AG20443 (cell line): ENCODE measurements at places on chromosomes 12 and 14.
A peak's percentile ranks its signal among the peaks of the same experiment; 100 is the strongest.

- DNase-seq: no peak
These were observed 56.2 kb downstream of the NTF3 start for GRCh38 chr12:5487948-5488625.

DNA sequence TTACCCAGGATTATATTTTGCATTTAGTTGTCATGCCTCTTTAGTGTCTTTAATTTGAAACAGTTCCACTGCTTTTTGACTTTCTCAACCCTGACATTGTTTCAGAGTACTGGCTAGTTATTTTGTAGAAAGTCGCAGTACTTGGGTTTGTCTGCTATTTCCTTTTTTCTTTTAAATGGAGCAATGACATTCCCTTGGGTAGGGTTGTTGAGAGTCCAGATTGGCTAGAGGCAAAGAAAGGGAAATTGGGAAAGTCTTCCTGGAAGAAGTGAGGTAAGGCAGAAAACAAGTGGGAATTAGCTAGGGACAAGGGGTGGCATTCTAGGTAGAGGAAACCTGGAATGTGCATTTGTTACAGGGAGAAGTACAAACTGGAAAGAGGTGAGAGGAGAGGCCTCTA is 245.9 kb downstream of the EMP1 start:
- DNase-seq: no peak

DNA sequence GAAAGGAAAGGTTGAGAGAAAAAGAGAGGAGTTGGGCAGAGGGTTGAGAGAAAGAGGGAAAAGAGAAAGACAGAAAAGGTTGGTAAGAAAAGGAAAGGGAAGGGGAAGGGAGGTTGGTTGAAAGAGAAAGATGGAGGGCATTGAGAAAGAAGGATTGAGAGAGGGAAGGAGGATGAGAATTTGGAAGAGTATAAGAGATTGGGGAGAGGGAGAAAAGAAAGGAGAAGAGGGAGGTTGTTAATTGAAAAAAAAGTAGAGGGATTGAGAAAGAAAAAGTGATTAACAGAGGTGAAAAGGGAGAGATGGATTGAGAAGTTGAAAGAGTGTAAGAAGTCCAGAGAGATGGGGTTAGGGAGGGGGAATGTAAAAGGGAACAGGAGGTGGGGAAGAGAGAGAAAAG is 21.5 kb upstream of the ERGIC2 start:
- DNase-seq: no peak

- no peak for DNase-seq
These were observed 1.6 kb upstream of the CHD4 start for GRCh38 chr12:6608592-6609281.

DNA sequence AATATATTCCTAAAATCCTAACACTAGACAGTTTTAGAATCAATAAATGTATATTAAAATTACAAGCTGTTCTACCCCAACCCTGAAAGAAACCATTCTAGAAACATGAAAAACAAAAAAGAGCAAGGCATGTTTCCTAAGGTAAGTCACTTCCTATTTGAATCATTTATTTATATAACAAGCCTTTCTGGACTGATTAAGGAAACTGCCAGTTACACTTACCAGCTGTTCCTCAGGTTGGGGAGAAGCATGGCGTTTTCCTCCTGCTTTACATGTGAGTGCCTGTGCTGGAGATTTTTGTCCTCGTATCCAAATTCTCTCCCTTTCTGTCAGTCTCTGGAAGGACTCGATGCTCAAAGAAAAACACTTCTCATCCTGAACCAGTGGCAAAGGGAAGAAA is 183.3 kb downstream of the EFCAB11 start:
- DNase-seq: no peak

- DNase-seq: no peak
These were observed 6.8 kb downstream of the PTPN6 start for GRCh38 chr12:6957741-6958608.

- DNase-seq: peak; percentile 47
These were observed 14.7 kb downstream of the GPR68 start for GRCh38 chr14:91229743-91230200.

DNA sequence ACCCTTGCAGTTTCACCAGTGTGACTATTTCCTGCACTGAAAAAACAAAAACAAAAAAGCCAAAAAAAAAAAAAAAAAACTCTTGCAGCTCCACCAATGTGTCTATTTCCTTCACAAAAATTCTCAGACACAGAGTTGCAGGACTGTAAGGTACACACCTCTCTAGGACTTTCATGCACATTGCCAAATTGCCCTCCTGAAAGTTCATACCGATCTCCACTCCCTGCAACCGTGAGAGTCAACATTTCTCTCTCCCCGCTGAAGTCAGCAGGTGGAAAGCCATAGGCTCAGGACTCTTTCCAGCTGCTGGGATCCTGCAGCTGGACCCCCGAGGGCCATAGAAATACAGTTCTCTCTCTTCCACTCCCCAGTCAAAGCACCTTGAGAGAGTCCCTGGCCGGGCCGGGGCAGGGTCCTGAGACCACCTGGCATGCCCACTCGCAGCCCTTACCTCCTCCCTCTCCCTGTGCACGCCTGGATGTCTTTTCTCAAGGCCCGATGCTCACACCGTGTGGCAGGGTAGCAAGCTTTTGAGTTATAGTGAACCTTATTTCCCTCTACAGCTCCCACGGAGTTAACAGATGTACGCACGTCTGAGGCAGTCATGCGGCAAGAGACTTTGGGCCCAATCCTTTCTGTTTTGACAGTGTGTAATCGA is 23.6 kb downstream of the MMAB start:
- DNase-seq: no peak

- DNase-seq: no peak
These were observed 534.3 kb downstream of the SOX5 start for GRCh38 chr12:23415180-23415579.

DNA sequence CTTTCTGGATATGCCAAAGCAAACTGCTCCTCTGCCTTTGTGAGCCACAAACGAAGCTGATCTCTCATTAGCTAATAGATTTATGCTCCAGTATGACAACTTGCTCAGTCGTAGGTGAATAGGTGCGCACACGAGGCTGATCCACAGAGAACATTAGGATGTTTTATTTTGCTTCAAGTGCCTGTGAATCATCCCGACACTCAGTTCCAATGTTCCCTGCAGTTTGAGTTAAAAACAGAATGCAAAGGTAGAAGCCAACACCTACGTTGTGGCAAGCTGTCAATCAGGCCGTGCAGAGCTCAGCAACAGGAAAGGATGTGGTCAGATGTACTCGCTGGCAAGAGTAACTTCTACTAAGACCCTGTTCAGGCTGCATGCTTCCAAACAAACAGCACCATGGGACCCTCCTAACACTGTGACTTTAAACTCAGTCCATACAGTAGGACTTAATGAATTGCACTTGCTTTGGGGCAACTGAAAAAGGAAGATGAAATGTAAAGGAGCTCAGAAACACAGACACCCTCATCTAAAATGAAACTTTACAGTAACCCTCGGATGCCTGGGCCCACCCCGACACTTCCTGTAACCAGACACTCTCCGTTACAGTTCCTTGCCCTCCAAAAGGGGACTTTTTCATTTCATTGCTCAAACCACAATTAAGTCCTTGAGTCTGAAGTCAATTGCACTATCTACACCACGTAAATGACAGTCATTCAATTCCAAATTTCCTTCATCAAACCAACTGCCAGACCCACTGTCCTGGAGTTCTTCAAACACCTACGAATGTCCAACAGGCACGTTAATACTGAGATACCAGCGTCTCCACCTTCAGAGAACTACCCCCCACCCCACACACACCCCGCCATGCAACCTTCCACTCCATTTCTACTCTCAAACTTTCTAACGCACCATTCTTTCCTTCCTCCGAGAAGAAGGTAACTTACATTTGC is 1.6 kb downstream of the CCDC88C start:
- no peak for DNase-seq

DNA sequence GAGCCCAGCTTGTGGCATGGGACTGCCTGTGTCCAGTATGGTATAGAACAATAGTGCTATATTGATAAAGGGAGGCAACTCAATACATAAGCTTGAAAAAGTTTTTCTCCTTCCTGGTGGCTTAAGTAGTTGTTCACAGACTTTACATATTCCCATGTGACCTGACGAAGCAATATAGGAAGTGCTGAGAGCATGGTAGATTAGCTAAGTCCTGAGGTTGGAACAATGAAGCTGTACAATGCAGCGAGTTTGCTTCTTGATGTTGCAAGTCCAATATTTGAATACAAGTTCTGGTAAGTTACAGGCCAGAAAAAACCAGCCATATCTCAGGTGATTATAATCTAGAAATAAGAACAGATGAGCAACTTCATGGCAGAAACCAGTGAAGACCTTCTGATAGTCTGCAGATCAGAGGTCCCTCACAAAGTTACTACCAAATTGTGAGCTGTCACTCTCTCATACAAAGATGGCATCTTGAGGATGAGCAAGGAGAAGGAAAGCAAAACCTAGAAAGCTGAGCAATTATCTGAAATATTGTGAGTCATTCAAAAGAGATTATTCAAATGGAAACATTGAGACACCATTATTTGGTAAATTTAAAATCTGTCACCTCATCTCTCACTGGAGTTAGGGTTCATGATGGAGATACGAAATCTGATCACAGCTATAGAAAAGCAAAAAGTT is 72.9 kb upstream of the BTG1 start:
- no peak for DNase-seq

GRCh38 chr14:105947599-105947998 is 421.2 kb downstream of the TMEM121 start:
- no peak for DNase-seq

DNA sequence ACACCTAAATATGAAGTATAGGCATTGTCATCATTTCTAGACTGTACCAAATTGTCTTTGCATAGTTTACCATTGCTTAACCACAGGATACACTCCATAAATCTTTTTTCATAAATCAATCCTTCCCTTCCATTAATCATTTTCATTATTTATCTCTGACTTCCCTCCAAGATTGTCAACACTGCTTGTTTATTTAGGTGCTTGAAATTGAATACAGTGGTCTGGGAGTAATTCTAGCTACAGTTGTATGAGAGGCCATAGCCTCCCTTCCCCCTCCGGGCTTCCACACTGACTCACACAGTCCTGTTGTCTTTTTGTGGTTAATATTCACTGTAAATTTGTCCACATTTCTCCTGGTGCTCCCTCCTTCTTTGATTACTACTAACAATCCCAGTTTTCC is 114.2 kb upstream of the ARID2 start:
- DNase-seq: peak; percentile 65

- DNase-seq: no peak
These were observed 165.9 kb downstream of the ETV6 start for GRCh38 chr12:11815397-11815796.

GRCh38 chr14:56274556-56274955 is 156.3 kb downstream of the PELI2 start:
- peak; percentile 19 for DNase-seq

GRCh38 chr14:95291859-95292542 is 27.7 kb downstream of the CLMN start:
- no peak for DNase-seq

DNA sequence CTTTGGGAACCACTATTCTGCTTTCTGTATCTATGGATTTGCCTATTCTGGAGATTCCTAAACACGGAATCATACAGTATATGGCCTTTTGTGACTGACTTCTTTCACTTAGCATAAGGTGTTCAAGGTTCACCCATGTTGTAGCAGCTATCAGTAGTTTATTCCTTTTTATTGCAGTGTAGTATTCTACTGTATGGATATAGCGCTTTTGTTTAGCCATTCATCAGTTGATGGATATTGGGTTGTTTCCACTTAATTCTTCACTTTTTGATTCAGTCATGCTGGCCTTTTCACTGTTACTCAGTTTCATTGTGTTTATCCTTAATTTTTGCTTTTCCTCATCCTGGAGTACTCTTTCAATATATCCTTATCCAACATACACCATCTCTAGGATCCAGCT is 5.1 kb downstream of the PPP4R4 start:
- no peak for DNase-seq

DNA sequence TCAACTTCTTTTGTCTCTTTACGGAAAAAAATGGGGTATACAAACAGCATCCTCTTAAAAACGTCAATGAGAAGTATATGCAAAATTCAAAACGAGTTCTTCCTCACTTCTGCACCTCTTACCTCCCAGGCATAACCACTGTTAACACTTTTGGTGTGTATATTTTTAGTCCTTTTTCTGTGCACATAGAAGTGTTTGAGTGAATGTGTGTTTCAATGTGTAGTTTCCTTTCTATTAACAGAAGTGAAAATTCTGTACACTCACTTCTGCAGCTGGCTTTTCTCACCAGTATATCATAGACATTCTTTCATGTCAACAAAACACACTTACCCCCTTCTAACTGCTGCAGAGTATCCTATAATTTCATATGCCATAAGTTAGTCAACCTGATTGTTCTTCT is 5.4 kb downstream of the UBR7 start:
- DNase-seq: no peak

DNA sequence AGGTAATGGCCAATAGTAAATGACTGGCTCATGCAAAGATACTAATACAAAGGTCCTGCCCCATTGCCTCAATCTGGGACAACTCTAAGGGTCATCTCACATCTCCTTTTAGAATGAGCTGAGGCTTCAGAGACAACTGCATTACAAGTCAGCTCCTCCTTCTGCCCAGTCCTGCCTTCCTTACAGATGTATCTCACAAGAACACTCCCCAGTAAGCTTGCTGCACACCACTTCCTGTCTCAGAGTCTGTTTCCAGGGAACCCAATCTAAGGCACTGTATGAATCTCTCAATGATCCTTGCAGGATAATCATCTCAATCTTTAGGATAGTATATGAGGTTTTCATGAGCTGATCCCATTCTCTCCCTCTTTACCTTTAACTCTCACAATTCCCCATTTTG is 57.8 kb upstream of the ZDHHC17 start:
- no peak for DNase-seq

- DNase-seq: no peak
These were observed 7.0 kb upstream of the FICD start for GRCh38 chr12:108507971-108508642.

DNA sequence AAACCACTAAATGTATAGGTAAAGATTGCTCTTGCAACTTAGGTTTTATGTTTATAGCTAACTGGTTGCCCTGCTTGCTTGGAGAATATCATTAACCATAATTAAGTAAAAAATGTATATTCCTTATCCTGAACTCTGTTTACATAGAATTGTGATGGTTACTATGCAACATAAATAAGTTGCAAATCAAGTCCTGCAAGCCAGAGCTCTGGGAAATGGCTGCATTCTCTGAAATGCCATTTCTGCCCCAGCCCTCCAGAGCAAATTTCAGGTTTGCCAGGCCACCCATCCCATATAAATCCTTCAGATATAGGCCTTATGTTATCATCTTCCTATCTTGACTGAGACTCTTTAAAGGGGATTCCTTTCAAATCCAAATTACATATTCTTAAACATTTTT is 118.4 kb upstream of the MYF6 start:
- DNase-seq: no peak
